ENCODE measurements at places on chromosomes 6 and 20.
A peak's percentile ranks its signal among the peaks of the same experiment; 100 is the strongest.

DNA sequence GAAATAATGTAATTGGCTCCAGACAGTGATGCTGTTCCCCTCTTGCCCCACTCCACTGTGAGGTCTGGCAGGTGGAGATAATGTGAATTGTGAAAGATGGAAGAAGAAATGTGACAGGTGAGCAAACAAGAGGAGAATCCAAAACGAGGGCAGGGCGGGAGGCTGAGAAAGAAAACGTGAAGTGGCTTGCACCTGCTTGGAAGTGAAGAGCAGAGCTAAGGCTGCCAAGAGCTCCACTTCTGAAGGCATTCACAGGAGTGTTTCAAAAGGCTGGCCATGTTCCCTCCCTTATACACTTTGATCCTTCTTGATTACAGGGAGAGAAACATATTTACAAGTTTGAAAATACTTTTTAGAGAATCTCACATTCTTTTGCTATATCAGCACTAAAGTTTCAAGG lies 359.4 kb downstream of the EPHA7 start:
- DNase-seq = no peak

- DNase-seq = no peak
These were observed 3.4 kb downstream of the MED20 start for GRCh38 chr6:41917528-41917927.

- DNase-seq = no peak
These were observed 842.8 kb upstream of the CITED2 start for GRCh38 chr6:140217283-140217682.

GRCh38 chr6:44667668-44668390 lies 280.3 kb downstream of the CDC5L start:
- no peak for DNase-seq

- peak; percentile 54 for DNase-seq
These were observed 20.6 kb upstream of the HLA-F start for GRCh38 chr6:29702519-29703103.

- no peak for DNase-seq
These were observed 343.3 kb downstream of the BCKDHB start for GRCh38 chr6:80449726-80450125.

DNA sequence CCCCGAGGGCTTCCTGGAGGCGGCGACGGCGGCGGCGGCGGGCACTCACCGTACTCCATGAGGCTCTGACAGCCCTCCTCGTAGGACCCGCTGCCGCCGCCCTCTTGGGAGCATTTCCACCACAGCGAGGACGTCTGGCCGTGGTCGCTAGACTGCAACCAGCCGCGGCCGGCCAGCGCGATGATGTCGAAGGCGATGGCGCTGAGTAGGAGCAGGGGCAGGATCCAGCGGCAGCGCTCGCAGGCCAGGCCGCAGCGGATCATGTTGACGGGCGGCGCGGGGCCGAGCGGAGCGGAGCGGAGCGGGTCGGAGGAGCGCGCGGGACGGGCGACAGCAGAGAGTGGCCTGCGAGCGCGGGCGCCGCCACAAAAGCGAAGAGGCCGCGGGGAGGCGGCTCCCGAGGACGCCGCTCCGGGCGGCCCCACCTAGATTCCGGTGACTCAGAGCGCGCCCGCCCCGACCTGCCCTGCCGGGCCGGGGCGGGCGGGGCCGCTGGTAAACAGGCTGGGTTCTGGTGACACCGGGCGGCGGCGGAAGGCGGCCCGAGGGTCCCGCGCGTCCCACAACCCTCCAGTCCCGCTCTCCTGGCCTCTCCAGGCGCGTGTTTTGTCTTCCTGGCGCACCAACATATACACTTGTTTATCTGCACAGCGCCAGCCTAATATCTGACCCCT lies at the start of gene PERP:
TSS of gene PERP (minus strand) at position 342 of the 674 bp plus-strand sequence. CDS start at position 263, 79 bp downstream.
- peak; percentile 88 for DNase-seq

DNA sequence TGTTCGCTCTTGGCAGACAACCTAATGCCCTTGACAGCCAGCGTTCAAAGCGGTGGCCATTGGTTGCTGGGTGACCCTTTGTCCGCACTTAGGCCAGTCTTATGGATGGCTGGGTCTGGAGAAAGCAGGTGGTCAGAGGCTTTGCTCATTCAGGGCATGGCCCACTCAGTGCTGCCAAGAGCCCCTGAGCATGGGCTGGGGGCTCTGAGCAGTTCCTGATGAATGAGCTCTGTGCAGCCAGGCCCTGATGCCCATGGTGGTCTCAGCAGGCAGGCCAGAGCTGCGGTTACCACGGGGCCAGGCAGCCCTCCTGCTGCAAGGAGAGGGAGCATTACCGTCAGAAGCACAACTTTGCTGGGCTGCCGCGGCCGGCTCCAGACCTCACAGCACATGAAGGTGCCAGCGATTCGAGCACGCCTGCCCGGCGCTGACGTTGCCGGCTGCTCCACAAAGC lies 36.3 kb downstream of the CDH4 start:
- no peak for DNase-seq

GRCh38 chr20:23702021-23702420 lies 13.2 kb upstream of the CST4 start:
- DNase-seq = no peak

DNA sequence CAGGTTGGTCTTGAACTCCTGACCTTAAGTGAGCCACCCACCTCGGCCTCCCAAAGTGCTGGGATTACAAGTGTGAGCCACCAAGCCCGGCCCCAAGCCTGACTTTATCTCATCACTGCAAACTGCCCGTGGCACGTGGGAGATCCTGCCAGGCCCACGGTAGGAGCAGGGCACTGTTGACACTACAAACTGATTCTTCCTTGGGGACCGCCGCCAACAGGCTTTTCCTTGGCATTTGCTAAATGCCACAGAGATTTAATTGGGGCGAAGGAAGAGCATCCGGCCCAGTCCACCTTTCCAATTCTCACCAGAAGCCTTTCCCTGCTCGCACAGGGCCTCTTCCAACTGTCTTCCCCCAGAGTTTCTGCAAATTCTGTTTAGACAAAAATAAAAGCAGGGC lies 11.0 kb downstream of the ATP9A start:
- DNase-seq = no peak

DNA sequence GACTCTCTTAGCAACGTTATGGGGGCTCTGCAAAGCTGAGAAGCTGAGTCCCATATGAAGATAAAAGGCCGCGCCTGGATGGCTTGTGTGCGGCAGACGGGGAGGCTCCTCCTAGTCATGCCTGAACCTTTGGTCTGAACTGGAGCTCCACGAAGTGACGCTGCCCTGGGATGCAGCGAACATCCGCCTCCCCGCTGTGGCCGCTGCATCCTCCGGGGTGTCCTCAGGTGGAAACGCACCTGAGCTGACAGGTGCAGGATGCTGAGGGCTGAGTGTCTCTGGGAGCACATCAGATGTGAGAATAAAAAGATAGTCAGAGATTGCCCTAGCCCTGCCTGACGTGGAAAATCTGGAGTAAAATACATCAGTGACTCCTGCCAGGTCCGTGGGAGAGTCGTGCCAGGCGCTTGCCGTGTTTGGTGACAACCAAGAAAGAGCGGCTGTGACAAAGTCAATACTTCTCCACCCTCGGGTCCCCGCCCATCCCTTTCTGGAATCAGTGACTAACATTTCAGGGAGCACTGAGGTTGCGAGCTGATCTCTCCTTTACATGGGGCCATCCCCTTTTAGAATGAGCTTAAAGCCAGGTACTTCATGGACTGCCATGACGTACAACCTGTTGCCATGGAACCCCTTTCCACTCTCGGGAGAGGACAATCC lies 162.8 kb upstream of the AFDN start:
- DNase-seq = peak; percentile 63

DNA sequence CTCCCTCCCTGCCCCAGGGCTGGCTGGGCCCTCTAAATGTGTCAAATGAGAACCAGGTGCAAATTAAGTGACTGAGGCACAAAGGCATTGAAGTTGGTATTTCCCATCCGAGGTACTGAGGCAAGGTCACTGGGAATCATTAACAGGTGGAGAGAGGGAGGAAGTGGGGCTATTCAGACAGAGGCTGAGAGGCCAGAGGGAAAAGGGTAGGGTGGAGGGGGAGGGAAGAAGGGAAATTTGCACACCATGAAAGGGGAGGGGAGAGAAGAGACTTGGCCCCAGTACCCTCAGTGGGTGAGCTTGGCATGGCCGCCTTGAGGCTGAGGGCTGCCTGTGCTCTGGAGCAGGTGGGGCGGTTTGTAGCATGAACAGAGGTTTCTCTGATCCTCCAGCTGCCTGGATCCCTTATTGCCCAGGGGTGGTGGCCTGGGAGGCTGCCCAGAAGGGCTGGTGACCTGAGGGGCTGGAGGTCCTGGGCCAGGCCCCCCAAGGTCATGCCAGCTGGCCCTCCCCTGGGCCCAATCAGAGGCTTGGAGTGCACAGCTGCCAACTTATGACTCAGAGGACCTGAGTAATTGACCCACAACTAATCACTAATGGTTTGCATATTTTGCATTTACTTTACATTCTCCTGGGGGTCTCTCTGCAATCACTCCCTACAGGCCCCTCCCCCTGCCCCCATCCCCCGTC lies 40.3 kb upstream of the ZFAND3 start:
- no peak for DNase-seq

GRCh38 chr6:7992002-7992815 lies 72.0 kb downstream of the BLOC1S5 start:
- DNase-seq = no peak

- no peak for DNase-seq
These were observed 5.4 kb upstream of the TBC1D20 start for GRCh38 chr20:467755-468154.

- no peak for DNase-seq
These were observed 59.4 kb downstream of the PLCG1 start for GRCh38 chr20:41196653-41197225.

DNA sequence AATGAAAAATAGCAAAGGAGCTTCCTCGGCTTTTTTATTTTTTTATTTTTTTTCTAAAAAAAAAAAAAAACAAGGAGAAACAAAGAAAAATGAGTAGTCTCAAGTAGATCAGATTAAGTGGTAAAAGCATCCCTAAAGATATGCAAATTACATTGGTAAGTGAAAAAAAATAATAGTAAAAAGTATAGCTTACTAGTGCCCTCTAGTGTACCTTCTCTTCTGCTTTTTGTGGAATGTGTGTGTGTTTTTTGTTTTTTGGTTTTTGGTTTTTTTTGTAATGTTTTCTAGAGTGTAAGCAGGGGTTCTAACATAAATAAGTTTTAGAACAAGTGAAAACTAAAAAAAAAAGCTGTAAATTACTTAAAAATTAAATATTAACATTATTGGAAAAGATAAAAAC lies 1062.0 kb downstream of the HACE1 start:
- DNase-seq = no peak

DNA sequence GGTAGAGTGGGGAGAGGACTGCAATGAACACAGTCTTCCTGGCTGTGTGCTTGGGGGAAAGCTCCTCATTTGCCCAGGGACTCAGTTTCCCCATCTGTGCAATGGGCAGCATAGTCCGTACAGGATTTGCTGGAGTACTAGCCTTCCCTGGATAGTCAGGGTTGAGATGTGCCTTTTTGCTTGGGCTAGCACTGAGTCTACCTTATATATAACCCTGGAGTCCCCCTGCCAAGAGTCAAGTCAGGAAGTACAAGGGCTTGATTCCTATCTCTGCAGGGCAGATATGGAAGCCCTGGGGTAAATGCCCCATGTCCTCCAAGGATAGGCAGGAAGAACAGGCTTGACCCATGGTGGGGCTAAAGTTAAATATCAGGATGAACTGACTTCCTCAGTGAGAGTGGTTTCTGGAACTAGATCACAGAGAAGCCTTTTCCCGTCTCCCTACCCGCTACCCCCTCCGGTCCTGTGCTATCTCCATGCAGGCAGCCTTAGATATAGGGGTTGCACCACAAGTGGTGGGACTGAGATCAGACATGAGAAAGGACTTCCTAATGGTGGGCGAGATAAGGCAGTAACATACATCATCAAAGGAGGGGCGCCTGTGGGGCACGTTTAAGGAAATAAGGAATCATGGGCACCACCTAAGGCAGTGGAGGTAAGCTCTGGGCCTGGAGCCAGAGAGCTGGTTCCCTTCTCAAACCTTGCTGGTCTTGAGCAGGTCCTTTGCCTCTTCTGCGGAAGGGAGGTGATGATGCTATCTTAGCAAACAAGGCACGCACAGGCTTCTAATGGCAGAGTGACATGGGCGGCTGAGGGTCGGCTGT lies 157.9 kb downstream of the MRPL14 start:
- DNase-seq = no peak

DNA sequence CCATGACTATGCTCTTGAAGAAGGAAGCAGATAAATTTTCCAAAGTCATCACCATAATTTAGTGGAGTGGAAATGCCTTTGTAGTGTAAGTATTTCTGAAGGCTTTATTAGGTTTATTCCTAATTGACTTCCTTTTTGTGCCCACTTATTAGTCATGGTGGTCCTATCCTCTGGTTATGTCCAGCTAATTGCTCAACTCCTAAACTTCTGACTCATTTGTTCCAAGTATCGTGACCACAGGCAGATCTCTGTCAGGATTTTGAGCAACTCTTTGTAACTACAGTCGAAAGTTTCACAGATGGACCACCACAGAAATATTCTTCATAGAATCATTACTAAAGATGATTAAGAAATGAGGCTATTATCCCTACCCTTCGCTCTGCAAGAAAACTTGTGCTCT lies 315.6 kb upstream of the PTCHD4 start:
- DNase-seq = no peak

DNA sequence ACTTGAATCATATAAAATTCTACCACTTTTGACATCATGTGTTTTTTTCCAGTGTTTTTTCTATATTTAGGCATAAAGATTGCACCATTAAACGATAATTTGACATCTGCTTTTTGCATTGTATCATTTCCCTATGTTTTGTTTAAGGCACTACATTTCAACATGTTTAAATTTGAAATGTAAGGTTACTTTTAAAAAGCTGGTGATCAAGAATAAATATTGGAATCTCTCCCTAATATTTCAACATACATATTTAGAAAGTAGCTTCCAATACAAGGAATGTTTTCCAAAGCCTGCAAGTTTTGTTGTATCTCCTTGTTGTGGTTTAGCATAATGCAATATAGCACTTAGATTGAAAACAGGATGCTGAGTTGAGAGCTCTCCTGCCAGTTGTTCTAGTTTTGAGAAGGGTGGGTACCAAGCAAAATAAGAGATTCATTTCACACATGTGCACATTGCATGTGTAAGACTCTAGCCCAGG lies 76.5 kb downstream of the SYNJ2 start:
- no peak for DNase-seq

DNA sequence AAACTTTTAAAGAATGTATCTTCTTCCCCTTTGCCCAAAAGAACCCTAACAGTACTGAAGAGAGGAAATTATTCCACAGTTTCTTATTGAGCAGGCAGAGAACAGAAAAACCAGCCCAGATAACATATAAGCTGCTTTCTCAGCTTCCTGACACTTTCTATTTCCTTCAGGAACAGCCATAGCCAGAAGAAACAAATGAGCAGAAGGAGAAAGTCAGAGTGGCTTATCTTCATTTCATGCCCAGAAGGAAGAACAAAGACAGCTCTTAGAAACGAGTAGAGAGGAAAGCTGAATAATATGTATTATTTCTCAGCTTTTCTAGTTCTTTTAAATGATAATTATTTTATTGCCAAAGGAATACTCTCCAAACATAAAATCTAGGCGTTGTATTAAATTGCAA lies 793.7 kb downstream of the GRIK2 start:
- no peak for DNase-seq

- no peak for DNase-seq
These were observed 13.8 kb upstream of the PCK1 start for GRCh38 chr20:57546956-57547649.

GRCh38 chr20:50730765-50731054 lies 670 bp upstream of the PARD6B start:
- DNase-seq = no peak

- no peak for DNase-seq
These were observed 29.8 kb downstream of the TGM2 start for GRCh38 chr20:38135271-38135650.
